ENCODE measurements at places on chromosomes 16 and 17. TPM values are rescaled to one million over a fixed set of nuclear protein-coding genes. Genes with fewer than 3 reads are reported as not detected.

GRCh38 chr17:4045487-4045886 lies 81.2 kb upstream of the ATP2A3 start:
- no peaks in the 10 kb centered on the region for H3K27me3 ChIP-seq
- no peak overlapping the region for H3K4me3 ChIP-seq

DNA sequence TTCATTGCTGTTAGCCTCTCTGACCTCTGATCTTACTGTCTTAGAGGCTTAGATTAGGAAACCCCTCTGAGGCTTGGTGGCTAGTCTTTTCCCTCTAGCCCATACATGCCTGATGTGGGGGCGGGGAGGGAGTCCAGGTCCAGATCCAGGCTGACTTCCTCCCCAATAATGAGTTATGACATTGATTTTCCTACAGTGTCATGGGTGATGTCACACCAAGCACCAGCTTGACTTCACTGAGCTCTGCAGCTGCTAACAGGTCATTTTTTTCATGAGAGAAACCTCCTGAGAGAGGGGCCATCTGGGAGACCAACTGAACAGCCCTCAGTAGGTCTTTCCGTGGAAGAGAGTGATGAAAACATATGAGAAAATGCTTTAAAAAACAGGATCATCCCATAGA lies 180.2 kb upstream of the N4BP1 start:
- no peaks in the 10 kb centered on the region for H3K4me1 ChIP-seq
- no peaks in the 10 kb centered on the region for H3K27me3 ChIP-seq
- DNase-seq, result no peak
- H3K36me3 ChIP-seq, result no peaks in the 10 kb centered on the region
- H3K27ac ChIP-seq, result no peak overlapping the region
- H3K4me3 ChIP-seq, result no peak overlapping the region

DNA sequence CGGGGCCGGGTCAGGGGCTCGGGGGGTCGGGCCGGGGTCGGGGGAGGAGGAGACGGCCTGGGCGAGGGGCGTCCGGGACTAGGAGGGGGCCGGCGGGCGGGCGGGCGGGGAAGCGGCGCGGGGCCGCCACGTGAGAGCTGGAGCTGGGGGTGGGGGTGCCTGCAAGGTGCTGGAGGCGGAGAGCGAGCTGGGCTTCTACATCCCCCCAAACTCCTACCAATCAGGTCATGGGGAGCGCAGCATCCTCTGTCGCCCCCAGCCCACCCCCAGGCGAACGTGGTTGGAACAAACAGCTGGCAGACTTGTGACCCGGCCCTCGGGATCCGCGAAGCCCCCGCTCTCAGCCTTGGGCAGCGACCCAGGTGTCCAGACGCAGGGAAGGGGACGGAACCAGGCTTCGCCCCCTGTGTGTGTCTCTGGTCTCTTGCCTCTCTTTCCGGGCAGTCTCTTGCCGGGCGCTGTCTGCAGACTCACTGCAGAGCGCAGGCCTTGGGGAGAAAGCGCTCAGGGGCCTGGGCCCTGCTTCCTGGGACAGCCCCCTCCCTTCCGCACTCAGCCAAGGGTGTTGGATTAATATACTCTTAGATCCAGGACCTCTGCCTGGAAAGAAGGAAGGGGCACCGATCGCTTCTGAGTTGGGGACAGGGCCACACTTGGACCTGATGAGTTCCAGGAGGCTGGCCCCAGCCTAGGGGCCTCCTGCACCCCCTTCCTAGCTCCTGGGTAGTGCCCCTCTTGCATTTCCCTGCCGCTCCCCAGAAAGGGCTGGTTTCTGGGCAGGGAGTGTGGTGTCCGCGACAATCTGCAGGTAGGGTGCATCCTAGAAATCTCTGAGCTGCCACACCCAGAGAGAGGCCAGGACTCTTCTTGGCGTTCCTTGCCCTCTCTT lies 722 bp downstream of the RASL10B start:
- peaks cover 7% of the 10 kb centered on the region for H3K4me1 ChIP-seq
- H3K4me3 ChIP-seq, result peak overlapping the region; percentile 46
- no peaks in the 10 kb centered on the region for H3K27me3 ChIP-seq
- no peak for DNase-seq
- H3K27ac ChIP-seq, result peak overlapping the region; percentile 41

DNA sequence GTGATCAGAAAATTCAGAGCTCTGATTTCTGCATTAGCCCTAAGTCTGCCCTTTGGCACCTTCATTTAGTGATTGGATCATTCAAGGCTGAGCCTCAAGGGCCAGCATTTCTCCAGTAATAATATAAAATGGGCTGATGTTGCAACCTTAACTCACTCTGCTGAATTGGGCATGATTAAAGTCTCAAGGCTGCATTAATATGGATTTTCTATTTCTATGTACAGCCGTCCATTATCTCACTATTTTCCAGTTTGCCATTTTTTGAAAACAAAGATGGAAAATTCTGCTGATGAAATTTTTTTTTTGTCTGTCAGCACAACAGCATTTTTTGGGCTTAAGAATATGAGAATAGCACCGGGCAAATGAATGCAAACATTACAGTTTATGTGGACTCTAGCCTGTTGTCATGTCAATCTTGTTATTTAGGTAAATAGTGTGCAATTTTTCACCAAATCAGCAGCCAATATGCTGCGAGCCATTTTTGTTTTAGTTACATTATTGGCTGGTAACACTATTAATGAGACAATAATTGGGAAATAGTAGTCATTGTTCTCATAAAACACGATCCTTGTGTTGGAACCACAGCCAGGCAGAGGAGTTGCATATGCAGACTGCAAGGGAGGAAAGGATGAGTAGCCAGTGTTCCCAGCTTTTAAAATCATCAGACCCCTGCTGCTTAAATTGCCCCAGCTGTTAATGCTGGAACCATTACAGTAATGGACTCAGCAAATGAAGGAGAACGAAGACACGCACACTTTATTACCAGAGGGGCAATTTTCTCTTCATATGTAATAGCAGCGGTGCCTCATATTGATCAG lies 10.5 kb downstream of the FTO start:
- no peak overlapping the region for H3K4me3 ChIP-seq
- H3K4me1 ChIP-seq, result 0 out of 2 replicates have a peak, but pooled peaks cover 4% of the 10 kb centered on the region
- no peaks in the 10 kb centered on the region for H3K27me3 ChIP-seq
- no peak overlapping the region for H3K27ac ChIP-seq
- H3K36me3 ChIP-seq, result no peaks in the 10 kb centered on the region
- no peak for DNase-seq

CCL11 gene
- not detected for total RNA-seq

ZACN gene
- total RNA-seq, result 0.34 TPM

- peak; percentile 46 for DNase-seq
- H3K4me3 ChIP-seq, result peak overlapping the region; percentile 79
- H3K36me3 ChIP-seq, result no peaks in the 10 kb centered on the region
- no peaks in the 10 kb centered on the region for H3K27me3 ChIP-seq
- peaks cover 39% of the 10 kb centered on the region for H3K4me1 ChIP-seq
Observed at GRCh38 chr16:84503751-84504395, 586 bp downstream of the MEAK7 start.
